ENCODE measurements at places on chromosomes 6 and 20.

GRCh38 chr6:148367411-148368024, 24.9 kb downstream of the SASH1 start:
- DNase-seq, result peak; percentile 31

- DNase-seq, result no peak
These were observed 241.4 kb downstream of the IBTK start for GRCh38 chr6:82006027-82006738.

- no peak for DNase-seq
These were observed 344.3 kb upstream of the ID4 start for GRCh38 chr6:19492636-19493405.

DNA sequence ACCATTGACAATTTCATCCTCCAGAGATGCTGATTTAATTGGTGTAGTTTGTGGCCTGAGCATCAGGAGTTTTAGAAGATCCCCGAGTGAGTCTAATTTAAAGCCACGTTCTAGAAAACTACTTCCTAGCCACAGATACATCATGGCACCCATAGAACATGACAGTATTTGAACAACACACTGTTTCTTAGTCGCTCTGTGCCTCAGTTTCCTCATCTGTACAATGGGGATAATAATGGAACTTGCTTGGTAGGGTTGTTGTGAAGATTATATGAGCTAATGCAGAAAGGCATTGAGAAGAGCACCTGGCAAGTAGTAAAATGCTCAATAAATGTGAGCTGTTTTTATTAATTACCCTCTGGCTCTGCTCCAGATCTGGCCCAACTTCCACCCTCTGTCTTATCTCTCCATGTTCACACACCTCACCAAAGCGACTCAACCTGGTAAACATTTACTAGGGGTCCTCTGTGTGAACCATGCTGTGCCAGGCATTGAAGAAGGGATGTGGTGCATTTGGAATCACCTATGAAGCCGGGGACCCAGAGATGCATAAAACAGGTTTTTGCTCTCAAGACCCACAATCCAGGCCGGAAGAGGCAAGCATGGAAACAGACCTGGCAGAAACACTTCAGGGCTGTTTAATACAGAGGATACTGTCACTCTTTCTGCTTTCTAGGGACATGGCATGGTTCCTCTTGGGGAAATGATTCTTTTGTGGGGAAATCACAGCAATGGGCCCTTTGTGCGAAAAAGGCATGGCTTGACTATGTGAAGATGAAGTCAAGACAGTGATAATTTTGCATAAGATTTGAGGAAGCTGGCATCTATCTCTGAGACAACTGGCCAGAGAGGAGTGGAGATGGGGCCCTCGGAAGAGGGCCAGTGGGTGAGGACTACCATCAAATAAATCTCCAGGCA, 16.2 kb upstream of the MRPS18A start:
- DNase-seq, result no peak

- no peak for DNase-seq
These were observed 75.5 kb upstream of the ZNFX1 start for GRCh38 chr20:49353348-49353747.

GRCh38 chr20:2696646-2697045, 4.1 kb downstream of the EBF4 start:
- no peak for DNase-seq

DNA sequence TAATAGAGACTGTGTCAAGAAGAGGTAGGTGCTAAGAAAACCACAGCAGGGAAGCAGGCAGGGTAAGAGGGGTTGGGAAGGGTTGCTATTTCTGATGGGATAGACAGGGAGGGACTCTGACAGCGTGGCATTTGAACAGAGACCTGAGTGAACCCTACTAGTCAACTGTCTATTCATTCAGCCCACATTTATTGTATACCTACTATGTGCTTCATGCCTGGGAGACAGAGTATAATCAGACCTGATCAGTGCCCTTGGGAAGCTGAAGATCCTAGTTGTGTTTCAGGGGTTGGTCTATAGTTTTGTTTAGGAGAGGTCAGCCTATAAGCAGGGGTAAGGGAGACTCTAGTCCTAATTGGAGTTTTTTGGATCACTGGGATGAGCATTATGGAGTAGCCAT, 14.9 kb upstream of the CAPN11 start:
- DNase-seq, result no peak

DNA sequence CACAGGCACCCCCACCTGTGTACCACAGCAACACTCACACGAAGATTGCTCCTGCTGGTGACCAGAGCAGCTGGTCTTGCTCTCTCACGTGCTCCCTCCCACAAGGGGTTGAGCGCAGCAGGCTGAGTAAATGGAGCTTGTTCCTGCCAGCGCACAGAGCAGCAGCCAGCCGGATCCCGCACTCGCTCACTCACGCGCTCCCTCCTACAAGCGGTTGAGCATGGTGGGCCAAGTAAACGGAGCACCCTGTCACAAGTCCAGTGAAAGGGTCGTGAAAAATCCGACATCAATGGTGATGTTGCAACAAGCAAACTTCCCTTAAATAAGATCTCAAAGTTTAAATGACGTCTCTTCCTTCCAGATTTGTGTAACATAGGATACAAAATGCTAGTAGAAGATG, 313.7 kb downstream of the FOXC1 start:
- no peak for DNase-seq

GRCh38 chr20:14454296-14454695, 116.9 kb upstream of the FLRT3 start:
- DNase-seq, result no peak

- no peak for DNase-seq
These were observed 365.2 kb downstream of the PAX1 start for GRCh38 chr20:22070610-22071058.

GRCh38 chr20:36110994-36111393, 43.5 kb upstream of the EPB41L1 start:
- no peak for DNase-seq

- no peak for DNase-seq
These were observed 8.4 kb downstream of the CD40 start for GRCh38 chr20:46126440-46127056.

DNA sequence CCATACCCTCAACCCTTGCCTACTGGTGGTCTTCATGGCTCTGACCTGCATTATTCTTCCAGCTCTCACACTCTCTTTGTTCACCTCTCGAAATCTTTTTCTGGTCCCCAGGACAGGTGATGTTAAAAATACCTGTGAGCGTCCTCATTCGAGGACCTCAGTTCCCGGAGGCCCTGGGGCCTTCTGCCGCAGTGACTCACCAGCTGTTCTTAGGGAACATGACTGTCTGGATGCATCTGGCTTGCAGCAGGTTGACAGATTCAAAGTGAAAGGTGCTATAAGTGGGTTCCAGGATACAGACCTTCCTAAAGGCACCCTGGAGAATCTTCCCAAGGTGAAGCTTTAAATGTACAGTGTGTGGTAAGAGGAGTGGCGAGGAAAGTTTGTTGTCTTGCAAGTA, 210.4 kb upstream of the KCNG1 start:
- no peak for DNase-seq

DNA sequence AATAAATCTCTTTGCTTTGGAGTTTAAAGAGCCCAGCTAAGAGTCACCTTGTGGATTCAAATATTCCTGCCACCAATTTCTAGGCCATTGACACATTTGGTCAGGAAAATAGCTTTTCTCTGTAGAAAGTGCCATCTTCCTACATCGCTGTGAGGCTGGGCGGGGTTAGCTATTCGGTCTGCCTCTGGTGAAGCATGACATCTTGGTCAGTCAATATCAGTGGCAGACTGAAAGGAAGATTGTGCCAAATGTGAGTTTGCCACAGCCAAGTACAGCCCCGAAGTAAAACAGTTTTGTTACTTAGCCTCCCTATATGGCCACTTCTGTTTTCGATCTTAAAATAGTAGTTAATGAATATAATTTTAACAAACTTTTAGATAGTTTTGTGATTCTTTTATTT, 65.5 kb upstream of the FABP7 start:
- DNase-seq, result no peak

DNA sequence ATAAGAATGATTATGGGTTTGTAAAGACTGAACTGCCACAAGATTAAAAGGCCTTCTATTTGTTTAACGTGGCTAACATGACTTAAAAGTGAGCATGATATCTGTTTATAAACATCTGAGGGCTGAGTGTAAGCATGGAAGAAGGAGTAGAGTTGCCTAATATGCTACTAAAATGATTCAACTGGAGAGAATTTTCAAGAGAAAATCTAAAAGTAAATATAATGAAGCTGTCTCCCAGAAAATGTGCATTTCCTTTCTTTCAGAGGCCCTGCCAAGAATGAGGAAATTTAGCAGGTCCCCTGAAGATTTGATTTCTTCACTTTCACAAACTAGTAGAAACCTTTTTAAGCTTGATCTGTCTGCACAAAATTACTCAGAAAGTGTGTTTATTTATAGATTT, 4.2 kb upstream of the EYA4 start:
- no peak for DNase-seq

- DNase-seq, result no peak
These were observed 2.3 kb upstream of the HELZ2 start for GRCh38 chr20:63576311-63576710.

- DNase-seq, result no peak
These were observed 78.9 kb downstream of the CRYBG1 start for GRCh38 chr6:106439459-106439858.

- DNase-seq, result no peak
These were observed 113.7 kb upstream of the QKI start for GRCh38 chr6:163300838-163301237.

- no peak for DNase-seq
These were observed 9.3 kb downstream of the TCF21 start for GRCh38 chr6:133898263-133898662.

DNA sequence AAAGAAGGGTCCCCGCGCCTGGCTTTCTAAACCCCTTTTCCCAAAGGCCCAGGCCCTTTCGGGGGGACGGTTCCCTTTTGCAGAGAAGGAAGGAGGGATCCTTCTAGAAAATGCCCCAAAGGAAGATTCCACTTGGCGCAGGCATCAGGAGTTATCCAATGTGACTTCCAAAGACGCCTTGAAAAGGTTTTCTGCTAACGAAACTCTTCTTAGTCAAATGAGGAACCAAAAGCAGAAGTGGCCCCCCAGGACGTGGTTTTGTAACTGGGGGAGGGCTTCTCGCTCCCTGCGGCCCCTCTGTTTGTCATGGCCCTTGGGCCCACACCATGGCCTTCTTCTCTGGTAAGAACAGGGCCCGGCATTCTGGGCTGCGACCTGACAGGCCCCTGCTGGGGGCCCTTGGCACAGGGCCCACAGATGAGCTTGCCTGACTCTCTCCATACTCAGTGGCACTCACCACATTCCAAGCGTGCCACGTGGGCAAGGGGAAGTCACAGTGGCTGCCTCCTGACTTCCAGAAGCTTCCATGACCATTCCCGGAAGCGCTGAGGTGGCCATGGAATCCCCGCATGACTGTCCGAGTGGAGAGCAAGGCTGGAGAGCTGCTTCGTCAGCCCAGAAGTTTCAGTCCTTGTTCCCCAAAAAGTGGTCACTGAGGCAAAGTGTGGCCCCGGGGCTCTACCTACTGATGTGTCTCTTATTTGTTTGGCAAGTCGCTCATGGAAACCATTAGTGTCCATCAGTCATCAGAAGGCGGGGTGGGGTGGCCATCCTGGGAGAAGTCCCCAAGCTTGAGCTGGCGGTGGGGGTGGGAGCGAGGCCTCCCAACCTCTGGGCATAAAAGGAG, 834 bp upstream of the CTSZ start:
- peak; percentile 32 for DNase-seq

DNA sequence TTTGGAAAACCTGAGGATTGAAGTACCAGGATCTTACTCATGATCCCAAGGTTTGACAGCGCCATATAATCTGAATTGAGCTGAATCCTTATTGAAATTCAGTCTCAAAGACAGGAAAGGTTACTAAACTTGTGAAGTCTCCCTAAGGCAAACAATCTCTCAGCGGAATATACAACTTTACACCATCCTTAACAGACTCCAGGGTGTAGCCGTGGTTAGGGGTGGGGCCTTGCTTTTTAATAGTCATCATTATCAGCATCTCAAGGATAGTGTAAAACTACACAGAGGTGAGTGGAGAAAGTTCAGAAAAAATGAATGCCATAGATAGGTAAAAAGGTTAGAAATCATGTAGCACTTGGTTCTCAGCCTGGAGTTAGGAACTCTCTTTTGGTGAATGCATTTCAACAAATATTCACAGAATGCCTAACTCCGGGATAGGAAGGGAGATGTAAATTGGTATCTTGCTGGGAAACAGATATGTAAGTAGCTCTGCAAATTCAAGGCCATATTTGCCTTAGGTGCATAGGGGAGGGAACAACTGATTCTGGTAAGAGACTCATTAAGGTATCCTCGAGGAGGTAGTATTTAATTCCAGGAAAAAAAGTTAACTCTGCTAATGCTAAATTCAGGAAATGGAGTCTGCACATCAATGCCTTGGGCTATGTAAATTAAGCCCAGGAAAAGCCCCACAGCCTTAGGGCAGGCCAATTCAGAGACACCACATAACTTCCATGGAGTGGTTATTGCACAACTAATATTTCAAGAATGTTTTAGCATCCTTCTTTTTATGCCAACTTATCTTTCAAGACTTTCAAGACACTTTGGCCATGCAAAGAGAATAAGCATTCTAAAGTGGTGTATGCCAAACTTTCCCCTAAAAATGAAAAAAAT, 61.6 kb downstream of the SNAP25 start:
- no peak for DNase-seq

DNA sequence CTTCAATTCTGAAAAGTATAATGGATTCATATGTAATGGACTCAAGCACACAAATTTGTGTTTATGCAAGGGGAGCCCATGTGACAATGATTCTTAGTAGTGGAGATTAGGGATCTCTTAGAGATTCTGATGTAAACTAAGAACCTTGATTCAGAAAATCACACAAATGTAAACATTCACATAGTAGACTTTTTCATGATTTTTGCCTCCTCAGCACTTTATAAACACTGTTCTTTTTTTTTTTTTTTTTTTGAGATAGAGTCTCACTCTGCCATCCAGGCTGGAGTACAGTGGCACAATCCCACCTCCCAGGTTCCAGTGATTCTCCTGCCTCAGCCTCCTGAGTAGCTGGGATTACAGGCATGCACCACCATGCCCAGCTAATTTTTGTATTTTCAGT, 170.1 kb upstream of the PLCB4 start:
- DNase-seq, result no peak

- no peak for DNase-seq
These were observed 1.4 kb downstream of the RREB1 start for GRCh38 chr6:7108964-7109836.

- DNase-seq, result no peak
These were observed 197.9 kb downstream of the TFAP2C start for GRCh38 chr20:56826705-56827665.

DNA sequence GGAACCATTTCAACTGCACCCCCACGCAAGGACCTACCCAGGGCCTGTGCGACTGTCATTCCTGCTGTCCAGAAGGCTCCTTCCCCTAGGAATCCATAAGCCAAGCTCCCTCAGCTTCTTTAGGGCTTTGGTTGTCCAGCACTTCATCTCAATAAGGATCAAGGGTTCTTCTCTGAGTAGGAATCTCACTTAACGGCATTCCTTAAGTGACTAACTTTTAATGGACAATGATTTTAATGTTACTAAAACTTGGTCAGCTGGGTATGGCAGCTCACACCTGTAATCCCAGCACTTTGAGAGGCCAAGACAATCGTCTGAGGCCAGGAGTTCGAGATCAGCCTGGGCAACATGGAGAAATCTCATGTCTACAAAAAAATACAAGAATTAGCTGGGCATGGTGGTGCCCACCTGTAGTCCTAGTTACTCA, 13.4 kb downstream of the UBE2V1 start:
- DNase-seq, result no peak

Measured in KG1 (cell line).